ENCODE measurements at places on chromosomes 4 and X. TPM values are rescaled to one million over a fixed set of nuclear protein-coding genes. Genes with fewer than 3 reads are reported as not detected.

- H3K4me1 ChIP-seq, result no peaks in the 10 kb centered on the region
- peaks cover 9% of the 10 kb centered on the region for H3K36me3 ChIP-seq
- H3K27ac ChIP-seq, result no peak overlapping the region
- H3K27me3 ChIP-seq, result no peaks in the 10 kb centered on the region
- DNase-seq, result no peak
Observed at GRCh38 chrX:40721489-40722106, 13.7 kb downstream of the MED14 start.

DNA sequence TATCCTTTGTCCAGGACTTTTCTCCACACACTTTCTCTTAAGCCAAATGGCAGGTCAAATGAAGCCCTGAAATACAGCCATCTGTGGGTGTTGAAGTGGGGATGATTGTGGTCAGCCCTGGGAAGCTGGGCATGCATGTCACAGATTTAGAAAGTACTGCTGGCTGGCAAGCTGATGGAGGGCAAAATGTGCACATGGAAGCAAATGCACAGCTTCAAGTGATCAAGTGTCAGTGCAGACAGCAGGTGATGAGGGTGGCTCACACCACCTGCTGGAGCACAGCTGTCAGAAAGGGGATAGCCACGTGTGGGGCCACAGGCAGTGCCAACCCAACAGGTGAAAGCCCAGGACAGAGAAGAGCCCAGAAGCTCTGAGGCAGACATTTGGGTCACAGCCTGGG is 40.3 kb upstream of the ATXN3L start:
- DNase-seq, result no peak
- H3K4me1 ChIP-seq, result no peaks in the 10 kb centered on the region
- H3K27ac ChIP-seq, result no peak overlapping the region
- H3K27me3 ChIP-seq, result no peaks in the 10 kb centered on the region
- no peaks in the 10 kb centered on the region for H3K36me3 ChIP-seq

DNA sequence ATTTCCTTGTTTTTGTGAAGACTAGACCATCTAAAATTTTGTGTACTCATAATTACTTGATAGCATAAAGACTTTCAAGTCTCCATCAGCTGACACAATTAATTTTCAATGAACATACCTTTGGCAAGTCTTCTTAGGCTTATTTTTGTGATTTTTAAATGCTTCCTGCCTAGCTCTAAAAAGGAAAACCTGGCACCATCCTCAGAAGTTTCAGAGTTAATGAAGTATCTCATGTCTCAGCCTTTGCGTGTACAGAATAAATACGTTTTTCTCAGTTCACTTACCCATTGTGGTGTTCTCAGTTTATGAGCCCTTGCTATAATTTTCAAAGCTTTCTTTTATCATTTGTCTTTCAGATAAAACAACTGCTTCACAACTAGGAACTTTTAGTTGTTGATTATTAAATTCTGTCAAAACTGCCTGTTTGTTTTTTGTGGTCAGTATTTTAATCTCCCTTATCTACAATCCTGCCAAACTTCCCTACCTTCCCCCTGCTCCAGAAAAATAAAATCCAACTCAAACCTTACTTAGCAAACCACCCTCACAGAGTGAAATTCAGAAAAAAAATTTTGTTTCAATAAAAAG is 21.6 kb downstream of the ADD1 start:
- no peaks in the 10 kb centered on the region for H3K27me3 ChIP-seq
- no peak overlapping the region for H3K4me3 ChIP-seq
- no peak for DNase-seq
- H3K4me1 ChIP-seq, result peaks cover 43% of the 10 kb centered on the region

DNA sequence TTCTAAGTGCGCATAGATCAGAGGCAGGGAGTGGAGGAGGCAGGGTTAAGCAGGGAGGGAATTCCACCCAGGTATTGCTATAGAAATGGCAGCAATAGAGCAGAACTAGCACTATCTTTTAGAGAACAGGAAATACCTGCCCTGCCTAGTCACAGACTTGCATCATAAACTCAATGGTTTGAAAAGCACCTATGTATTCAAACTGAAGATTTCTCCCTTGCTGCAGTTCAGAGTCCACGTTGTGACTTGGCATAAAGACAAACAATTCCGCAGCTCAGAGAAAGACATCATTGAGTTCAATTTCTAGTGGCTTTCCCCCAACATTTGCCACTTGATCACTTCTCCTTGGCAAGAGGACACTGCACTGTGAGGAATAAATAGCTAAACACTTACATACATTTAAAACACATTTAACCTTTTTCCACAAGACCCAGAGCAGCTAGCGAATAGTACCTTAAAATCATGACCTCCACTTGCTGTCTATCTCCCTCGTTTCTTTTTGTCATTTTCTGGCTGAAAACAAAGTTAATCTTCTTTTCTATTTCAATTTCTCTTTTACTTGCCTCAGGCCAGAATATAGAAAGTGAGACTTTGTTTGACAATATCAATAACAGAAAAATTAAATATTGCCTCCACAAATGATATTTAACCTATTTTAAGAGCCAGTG is 42.4 kb downstream of the SLC7A11 start:
- no peak overlapping the region for H3K27ac ChIP-seq
- H3K4me3 ChIP-seq, result no peak overlapping the region
- no peaks in the 10 kb centered on the region for H3K36me3 ChIP-seq

- no peaks in the 10 kb centered on the region for H3K27me3 ChIP-seq
- no peak overlapping the region for H3K4me3 ChIP-seq
- no peak overlapping the region for H3K27ac ChIP-seq
- H3K36me3 ChIP-seq, result no peaks in the 10 kb centered on the region
- no peak for DNase-seq
- H3K4me1 ChIP-seq, result no peaks in the 10 kb centered on the region
Observed at GRCh38 chr4:148643851-148644250, 201.6 kb upstream of the NR3C2 start.

GRCh38 chr4:88621763-88622327 is 29.6 kb downstream of the HERC3 start:
- peaks cover 3% of the 10 kb centered on the region for H3K36me3 ChIP-seq
- H3K4me1 ChIP-seq, result no peaks in the 10 kb centered on the region
- H3K27me3 ChIP-seq, result no peaks in the 10 kb centered on the region
- DNase-seq, result no peak

GRCh38 chrX:133608406-133608805 is 193.1 kb upstream of the GPC4 start:
- no peak overlapping the region for H3K4me3 ChIP-seq
- H3K27me3 ChIP-seq, result no peaks in the 10 kb centered on the region
- no peaks in the 10 kb centered on the region for H3K36me3 ChIP-seq
- H3K4me1 ChIP-seq, result no peaks in the 10 kb centered on the region

DNA sequence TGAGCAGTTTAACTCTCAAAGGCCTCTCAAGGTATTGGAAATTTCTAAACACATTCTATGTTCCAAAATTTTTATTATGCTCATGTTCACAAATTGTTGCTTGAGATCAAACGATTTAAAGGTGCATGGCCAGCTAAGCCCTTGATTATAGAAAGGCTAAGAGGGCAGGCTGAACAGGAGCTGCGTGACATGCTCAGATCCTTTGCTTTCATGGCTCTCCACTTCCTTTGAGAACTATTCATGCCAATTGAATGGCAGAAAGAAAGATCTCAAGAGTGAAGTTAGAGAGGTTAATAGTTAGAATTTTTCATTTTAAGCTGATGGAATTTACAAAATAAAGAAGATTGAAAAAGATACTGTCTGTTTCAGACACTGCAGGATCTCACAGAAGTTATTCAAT is 594 bp downstream of the LRIT3 start:
- no peaks in the 10 kb centered on the region for H3K36me3 ChIP-seq
- H3K27me3 ChIP-seq, result no peaks in the 10 kb centered on the region
- no peak for DNase-seq
- H3K4me1 ChIP-seq, result no peaks in the 10 kb centered on the region
- no peak overlapping the region for H3K4me3 ChIP-seq

The HSFX2 gene
- total RNA-seq, result not detected

The CXCL11 gene
- not detected for total RNA-seq
